Activated CD4-positive, alpha-beta T cell treated with anti-CD3 and anti-CD28 coated beads, Interleukin-2, amount 50 U/mL, for 24 hours (primary cell): ENCODE measurements at places on chromosomes 6 and 20.

DNA sequence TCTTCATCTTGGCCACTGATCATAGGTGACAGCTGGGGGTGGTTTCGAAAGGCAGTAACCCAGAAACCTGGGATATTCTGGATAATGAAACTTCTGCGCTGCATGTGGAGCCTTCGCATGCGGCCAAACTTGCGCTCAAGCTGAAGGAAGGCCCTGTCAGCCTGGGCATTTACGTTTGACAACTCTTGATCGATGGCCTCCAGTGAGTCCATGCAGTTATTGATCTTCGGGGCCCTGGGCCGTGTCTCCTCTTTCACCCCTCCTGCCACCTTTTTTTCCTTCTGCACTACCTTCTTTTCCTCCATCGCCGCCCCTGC, 729 bp downstream of the TSPYL4 start:
- DNase-seq, result no peak

- DNase-seq, result no peak
These were observed 77.9 kb upstream of the ID4 start for GRCh38 chr6:19759117-19759880.

DNA sequence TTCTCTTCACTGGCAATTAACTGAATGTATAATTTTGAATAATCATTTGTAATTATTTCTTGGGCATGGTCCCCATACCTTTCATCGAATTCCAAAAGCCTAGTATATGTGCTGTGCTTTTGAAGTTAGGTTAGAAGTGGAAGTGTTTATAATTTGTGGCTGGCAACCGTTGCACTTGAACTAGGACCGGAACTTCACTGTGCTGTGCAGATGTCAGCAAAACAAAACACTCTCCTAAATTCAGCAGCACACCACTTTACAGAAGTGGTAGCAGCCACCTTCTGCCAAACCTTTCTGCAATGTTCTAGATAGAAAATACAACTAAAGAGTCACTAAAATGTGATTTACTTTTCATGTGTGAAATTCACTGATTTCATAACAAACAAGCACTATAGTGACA, 111.9 kb downstream of the FAM83B start:
- DNase-seq, result no peak

DNA sequence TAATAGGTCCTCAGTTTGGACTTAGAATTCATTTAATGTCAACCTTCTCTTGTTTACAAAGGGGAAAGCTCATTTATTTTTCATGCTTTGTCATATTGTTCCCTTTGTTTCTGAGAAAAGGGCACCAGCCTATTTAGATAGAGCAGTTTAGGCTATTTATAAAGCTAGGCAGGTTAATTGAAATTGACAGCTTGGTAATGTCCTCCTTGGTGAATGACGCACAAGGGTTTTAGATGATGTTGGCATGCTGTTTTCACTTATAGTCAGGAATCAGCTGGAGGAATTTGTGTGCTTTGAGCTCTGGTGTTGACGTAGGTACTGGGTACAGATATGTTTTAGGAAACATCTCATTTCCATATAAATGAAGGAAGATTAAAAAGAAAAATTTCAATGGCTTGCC, 45.2 kb downstream of the BCKDHB start:
- DNase-seq, result no peak

DNA sequence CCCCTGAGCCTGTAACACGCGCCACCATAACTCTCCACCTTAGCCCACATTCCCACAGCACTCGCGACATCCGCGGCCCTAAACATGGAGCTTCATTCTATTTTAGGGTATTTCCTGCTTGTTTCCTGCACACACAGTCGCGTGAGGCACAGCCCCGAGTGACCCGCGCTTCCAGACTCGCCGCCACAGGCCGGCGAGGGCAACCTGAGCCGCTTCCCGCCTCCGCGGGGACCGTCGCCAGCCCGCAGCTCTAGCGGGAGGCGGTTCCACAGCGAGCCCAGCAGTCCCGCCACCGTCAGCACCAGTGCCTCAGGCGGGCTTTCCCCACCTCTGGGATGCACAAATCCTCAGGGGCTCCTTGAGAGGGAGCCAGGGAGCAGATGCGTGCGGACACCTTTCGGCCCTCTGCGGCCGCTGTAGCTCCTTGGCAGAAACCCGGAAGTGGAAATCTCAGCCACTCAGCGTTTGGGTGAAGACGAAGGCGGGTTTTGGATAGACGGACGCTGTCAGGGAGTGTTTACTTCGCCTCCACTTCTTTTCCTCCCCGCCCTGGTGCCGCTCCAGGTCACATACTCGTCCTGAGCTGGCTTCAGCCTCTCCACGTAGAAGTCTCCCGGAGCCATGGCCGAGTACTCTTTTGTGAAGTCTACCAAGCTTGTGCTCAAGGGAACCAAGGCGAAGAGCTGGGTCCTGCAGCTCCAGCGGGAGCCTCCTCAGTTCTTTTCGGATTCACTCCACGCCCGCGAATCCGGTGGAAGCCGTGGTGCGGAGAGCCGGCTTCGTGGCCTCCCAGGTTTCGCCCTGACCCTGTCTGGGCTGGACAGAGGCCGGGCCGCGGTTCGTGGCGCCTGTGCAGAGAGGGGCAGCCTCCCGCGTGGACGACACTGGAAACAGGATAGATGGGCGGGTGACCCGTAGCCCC, 2177.4 kb upstream of the DEFB115 start:
- no peak for DNase-seq

- no peak for DNase-seq
These were observed 1.6 kb upstream of the PSMB8 start for GRCh38 chr6:32845384-32845884.

- DNase-seq, result no peak
These were observed 126.6 kb downstream of the TIAM2 start for GRCh38 chr6:155121699-155122098.

GRCh38 chr6:48233063-48233462, 122.1 kb upstream of the PTCHD4 start:
- no peak for DNase-seq

DNA sequence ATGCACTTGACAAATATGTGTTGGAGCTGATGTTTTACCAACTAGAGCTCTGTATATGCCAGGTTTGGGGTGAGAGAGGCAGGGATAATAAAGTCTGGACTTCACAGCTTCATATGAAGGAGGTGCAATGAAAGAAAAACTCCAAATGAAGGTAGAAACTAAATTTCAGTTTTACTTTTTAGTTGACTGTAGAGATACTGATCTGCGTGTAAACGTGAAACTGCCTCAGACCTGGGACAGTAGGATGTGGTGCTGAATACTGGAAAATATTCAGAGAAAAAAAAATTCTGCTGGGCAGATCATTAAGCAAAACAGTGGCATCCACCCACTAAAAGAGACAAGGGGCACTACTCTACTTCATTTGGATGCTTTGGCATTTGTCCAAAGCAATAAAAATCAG, 94.5 kb downstream of the BACH2 start:
- no peak for DNase-seq

GRCh38 chr20:1322511-1323245, 6.3 kb downstream of the SDCBP2 start:
- no peak for DNase-seq

DNA sequence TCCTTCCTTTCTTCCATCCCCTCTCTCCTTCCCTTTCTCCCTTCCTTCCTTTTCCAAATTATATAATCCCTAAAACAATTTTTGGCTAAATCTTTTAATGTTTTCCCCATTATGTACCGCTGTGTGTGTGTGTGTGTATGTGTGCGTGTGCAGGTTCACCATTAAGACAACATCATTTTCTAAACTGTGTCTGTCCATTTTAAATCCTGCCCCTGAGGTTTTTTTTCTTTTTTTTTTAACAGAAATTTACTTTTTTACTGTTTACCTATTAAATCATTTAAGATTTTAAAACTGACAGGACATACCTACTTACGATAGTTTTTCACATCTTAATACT, 366.3 kb upstream of the EPHA7 start:
- no peak for DNase-seq

- DNase-seq, result no peak
These were observed 23.0 kb upstream of the FKBP1A start for GRCh38 chr20:1415667-1416468.

DNA sequence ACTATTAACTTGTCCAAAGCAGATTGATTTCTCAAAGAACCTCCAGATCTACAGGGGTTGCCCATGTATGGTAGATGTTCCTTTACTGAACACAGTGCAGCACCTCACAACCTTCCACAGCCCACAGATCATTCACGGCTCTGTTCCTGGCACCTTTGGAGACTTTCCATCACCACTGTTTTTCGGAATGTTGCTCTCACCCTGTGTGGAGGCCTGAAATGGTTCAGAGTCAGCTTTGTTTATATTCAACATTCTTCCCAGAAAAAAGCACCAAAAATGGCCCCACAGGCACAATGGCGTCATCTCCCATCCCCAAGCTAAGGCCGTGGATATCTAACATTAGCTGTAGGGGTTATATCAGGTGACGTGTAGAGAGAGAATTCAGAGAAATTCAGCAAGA, 74.7 kb downstream of the DHX35 start:
- DNase-seq, result no peak

- no peak for DNase-seq
These were observed 51.1 kb downstream of the GTF2H5 start for GRCh38 chr6:158219228-158219627.

GRCh38 chr20:6599876-6600735, 167.4 kb upstream of the BMP2 start:
- no peak for DNase-seq

DNA sequence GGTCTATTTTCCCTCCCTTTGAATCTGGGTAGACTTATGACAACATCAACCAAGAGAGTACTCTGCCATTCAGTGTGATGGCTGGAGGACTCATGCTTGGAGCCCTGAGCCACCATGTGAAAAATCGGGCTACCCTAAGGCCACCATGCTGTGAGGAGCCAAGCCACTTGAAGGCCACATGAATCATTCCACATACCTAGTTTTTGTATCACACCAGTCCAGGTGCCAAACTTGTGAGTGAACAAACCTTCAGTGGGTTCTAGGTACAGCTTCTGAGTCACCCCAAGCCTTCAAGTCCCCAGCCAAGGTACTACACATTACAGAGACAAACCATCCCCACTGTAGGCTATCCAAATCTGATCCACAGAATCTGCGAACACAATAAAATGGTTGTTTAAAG, 37.4 kb upstream of the E2F3 start:
- DNase-seq, result no peak

DNA sequence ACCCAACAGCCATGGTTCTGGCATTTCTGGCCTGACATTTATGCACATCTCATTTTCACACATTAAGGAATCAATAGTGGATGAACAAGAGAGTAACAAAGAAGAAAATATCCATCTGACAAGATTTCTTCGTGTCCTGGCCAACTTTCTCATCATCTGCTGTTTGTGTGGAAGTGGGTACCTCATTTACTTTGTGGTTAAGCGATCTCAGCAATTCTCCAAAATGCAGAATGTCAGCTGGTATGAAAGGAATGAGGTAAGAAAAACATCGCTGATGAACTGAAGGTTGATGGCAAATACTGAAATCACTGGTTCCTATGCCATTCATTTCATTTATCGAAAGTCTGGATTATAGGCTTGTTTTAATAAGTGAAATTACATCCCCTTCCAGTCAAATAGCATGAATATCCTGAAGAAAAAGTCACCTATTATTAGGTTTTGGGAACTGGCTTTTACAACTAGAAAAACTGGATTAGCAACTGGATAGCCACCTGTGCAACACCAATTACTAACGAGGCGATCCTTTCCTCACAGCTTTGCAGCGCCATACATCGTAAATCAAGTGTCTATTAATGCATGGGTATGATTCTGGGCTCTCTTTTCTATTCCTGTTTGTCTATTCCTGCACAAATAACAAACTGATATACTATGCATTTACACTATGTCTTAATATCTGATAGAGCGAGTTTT, 50.2 kb upstream of the NOP56 start:
- DNase-seq, result no peak

DNA sequence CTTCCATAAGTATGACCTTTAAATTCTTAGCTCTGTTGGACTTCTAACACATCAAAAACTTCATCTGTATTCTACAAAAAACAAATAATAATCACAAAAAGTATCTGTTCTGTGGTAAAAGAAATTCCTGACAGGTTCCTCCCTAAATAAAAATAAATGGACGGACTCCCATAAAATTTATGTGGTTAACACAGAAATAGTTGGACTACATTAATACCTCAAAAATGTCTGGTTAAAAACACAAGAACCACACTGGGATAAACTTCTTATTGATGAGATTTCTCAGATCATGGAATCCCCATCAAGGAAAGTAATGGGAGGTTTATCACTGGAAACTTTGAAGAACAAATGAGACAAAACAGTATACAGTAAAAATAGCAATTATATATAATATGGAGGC, 172.4 kb downstream of the MOXD1 start:
- no peak for DNase-seq

- DNase-seq, result peak; percentile 87
These were observed 58.5 kb downstream of the PREX1 start for GRCh38 chr20:48769069-48769983.

- peak; percentile 10 for DNase-seq
These were observed 43.2 kb upstream of the OSTM1 start for GRCh38 chr6:108117427-108118358.

- DNase-seq, result no peak
These were observed 1.9 kb downstream of the CDYL start for GRCh38 chr6:4778086-4778485.
